ENCODE measurements at places on chromosomes 4 and X.

DNA sequence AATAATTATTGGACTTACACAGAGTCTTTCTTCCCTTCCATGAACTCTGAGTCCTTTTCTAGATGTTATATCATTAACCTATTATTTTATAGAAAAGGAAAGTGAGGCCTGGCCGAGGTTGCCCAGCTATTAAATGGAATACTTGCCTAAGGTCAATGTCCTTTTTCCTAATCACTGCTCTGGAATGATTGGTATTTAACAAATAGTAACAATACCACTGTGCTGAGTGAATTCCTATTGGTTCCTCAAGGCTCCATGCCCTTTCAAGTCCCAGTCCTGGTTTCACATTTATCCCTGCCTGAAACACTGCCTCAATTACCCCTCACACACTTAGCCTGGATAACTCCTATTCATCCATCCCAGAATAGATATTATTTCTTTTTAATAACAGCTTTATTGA is 6.2 kb downstream of the TCEAL9 start:
- no peak for DNase-seq

DNA sequence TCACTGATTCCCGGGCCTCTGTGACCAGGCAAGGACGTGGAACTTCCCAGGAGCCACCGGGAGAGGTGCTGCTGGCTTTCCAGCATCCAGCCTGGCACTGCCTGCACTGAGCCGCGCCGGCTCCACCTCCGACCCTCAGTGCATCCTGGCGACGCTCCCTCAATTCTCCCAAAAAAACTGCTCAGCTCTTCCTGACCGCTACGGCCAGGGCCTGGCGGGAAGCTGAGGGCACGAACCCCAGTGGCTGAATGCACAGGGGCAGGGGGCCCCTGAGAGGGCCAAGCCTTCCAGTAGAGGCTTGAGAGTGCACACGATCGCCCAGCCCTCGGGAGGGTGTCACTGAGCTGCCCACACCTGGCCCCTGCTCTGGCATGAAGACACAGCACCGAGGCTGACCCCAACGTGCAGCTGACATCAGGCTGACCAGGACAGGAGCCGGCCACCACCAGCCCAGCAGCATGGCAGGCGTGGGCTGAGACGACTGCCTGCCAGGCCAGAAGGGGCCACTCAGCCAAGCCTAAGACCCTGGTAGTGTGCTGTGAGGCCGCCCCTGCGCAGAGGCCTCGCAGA is 6.9 kb downstream of the CTBP1 start:
- no peak for DNase-seq

GRCh38 chrX:20432746-20433387 is 166.2 kb upstream of the RPS6KA3 start:
- no peak for DNase-seq

- DNase-seq, result no peak
These were observed 2053.5 kb upstream of the TENM3 start for GRCh38 chr4:180189666-180190065.

All from stimulated activated CD8-positive, alpha-beta memory T cell treated with anti-CD3 and anti-CD28 coated beads, Interleukin-2, amount 100 ng/mL, for 1 hour (primary cell).